ENCODE measurements at places on chromosomes 12 and 14. TPM values are rescaled to one million over a fixed set of nuclear protein-coding genes. Genes with fewer than 3 reads are reported as not detected.
A peak's percentile ranks its signal among the peaks of the same experiment; 100 is the strongest.

DNA sequence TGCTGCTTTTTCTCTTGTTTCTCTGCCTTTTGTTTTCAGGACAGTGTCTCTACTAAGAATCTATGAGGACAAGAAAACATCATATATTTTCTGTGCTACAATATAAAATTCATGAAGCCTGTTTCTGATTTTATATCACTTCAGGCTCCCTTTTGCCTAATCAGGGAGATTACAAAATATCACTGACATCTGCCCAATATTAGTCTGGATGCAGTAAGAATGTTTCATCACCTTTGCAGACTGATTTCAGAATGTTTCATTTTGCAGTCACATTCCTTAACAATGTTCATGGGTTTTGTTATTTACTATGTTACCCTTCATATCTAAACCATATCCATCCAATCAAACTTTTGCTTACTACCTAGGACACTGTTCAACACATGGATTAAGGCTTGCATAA lies 491 bp upstream of the CLEC6A start:
- no peak for DNase-seq

DNA sequence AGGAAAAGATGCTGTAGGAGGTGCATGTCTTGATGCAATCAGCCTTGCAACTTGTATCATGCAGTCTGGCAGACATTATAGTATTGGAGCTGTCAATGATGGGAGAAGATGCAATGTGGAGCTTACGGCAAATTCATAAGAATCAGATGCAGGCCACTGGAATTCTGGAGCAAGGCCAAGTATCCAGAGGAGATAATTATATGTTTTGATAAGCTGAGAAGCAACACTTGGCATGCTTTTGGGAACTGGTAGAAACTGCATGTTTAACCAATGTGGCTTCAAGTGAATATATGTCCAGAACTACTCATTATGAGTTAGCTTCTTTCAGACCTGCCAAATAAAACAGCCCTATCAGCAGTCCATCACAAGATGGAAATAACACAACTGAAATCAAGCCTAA lies 249.1 kb upstream of the PPFIA2 start:
- DNase-seq = no peak

Gene ADCY4
- polyA plus RNA-seq = 19.1 TPM

Gene RNASE7
- 0.55 TPM for polyA plus RNA-seq

Gene CLEC4C
- 0.15 TPM for polyA plus RNA-seq

- DNase-seq = no peak
Measured at GRCh38 chr14:23512156-23512555, 39.4 kb downstream of the ZFHX2 start.

GRCh38 chr14:92352158-92352985 lies 29.4 kb downstream of the SLC24A4 start:
- no peak for DNase-seq

Gene RESF1
- polyA plus RNA-seq = 56.0 TPM

Gene LRRC43
- 1.0 TPM for polyA plus RNA-seq

GRCh38 chr12:9647825-9648700 lies 21.4 kb upstream of the CLEC2D start:
- DNase-seq = peak; percentile 68

Gene IQSEC3
- 6.6 TPM for polyA plus RNA-seq

GRCh38 chr14:76894308-76894707 lies 68.1 kb downstream of the LRRC74A start:
- no peak for DNase-seq

Gene HCAR2
- polyA plus RNA-seq = 0.98 TPM

Gene CAPRIN2
- 36.4 TPM for polyA plus RNA-seq

Gene FSCB
- not detected for polyA plus RNA-seq

Gene PDE3A
- polyA plus RNA-seq = 26.8 TPM

Gene PLA2G1B
- not detected for polyA plus RNA-seq

DNA sequence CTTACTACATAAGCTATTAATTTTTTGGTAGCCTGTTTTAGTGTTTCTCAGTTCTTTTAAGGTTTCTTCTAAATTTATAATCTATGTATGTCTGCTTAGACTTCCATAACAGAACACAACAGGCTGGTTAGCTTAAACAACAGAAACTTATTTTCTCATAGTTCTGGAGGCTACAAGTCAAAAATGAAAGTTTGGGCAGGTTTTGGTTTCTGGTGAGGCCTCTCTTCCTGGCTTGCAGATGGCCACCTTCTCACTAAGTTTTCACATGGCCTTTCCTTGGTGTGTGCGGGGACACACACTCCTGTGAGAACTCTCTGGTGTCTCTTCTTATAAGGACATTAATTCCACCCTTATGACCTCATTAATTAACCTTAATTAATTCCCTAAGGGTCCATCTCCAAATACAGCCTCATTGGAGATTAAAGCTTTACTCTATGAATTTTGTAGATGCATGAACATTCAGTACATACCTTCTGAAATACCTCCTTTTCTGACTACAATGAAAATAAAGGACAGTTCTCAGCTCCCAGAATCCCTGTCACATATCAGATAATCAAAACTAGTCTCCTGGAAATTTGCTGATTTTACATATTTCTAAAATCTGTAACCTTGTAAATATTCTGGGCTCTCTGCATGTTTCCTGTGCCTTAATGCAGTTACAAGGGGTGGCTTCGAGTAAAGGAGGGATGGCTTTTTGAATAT lies 23.2 kb upstream of the BMAL2 start:
- DNase-seq = no peak

Gene LBHD2
- not detected for polyA plus RNA-seq

Gene KLRF1
- polyA plus RNA-seq = 1.1 TPM

GRCh38 chr14:54188064-54188666 lies 208.6 kb upstream of the CDKN3 start:
- DNase-seq = no peak

- no peak for DNase-seq
Measured at GRCh38 chr14:20853042-20853441, 38.1 kb upstream of the RNASE3 start.

DNA sequence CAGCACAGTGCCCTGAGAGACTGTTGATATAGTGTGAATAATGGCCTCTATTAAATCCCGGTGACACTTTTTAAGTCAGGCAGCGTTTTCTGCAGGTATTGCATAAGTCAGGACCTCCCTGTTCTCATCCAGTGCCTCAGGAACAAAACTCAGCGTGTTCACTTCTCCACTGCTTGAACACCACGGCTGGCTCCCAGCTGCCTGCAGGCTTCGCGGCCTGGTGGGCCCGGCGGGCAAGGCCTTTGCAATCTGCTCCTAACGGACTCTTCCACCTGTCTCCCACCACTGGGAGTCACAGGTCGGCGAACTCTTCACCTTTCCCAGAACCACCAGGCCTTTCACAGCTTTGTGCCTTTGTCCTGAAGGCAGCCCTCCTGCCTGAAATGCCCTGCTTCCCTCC lies 18.7 kb downstream of the RFX4 start:
- DNase-seq = no peak

- no peak for DNase-seq
Measured at GRCh38 chr12:53575502-53576249, 50.5 kb downstream of the ATF7 start.

- no peak for DNase-seq
Measured at GRCh38 chr14:104555430-104556255, 23.9 kb upstream of the C14orf180 start.

GRCh38 chr14:81337073-81337472 lies 63.1 kb downstream of the STON2 start:
- DNase-seq = no peak

GRCh38 chr14:104579507-104579906 lies at the start of gene C14orf180:
Gene C14orf180 (plus strand): TSS chr14:104579764. CDS start chr14:104586431, 6,667 bp downstream.
- DNase-seq = no peak

GRCh38 chr14:90609376-90609775 lies 206.9 kb downstream of the TTC7B start:
- no peak for DNase-seq

DNA sequence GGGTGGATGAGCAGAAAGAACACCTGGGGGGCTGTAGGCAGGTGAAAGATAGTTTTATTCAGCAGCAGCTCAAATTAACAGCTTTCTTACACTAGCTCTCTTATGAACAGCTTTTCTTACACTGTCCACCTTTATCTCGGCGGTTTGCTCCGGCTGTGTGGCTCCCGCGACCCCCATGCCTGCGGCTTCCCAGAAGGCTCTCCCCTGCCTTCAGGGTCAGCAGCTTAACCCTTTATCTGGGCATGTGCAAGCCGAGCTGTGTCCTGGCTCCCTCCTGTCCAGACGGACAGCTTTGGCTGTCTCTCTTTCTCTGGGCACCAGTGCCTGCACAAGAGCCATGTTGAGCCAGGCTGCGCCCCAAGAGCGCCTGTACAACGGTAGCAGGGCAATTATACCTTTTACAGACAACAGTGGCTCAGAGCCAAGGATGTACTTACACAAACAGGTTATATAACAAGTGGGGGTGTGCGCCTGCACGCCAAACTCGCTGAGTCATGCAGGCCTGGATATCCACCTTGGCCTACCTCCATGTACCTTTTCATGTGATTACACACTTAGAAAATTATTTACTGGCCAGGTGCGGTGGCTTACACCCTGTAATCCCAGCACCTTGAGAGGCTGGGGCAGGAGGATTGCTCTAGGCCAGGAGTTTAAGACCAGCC lies 28.5 kb upstream of the KLHL42 start:
- DNase-seq = no peak

Gene INHBC
- 0.11 TPM for polyA plus RNA-seq

DNA sequence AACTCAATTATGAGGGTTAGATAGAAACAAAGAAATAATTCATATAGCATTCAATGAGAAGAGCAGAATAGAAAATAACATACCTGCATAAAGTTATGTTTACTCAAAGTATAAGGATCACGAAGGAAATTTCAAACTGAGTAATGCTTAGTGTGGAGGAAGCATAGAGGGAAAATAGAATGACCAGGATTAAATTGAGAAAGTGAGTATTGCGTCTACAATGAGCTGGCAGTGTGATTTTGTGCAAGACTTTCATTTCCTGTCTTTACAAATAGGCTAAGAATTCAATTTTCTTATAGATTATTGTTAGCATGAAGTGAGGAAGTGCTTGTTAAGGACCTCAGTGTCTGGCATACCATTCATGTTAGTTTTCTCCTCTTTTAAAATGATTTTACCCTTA lies 12.0 kb downstream of the ADGRD1 start:
- no peak for DNase-seq

Gene CPNE6
- polyA plus RNA-seq = not detected

Gene MMP17
- polyA plus RNA-seq = 3.9 TPM

Gene LRP1-AS
- polyA plus RNA-seq = 0.53 TPM

DNA sequence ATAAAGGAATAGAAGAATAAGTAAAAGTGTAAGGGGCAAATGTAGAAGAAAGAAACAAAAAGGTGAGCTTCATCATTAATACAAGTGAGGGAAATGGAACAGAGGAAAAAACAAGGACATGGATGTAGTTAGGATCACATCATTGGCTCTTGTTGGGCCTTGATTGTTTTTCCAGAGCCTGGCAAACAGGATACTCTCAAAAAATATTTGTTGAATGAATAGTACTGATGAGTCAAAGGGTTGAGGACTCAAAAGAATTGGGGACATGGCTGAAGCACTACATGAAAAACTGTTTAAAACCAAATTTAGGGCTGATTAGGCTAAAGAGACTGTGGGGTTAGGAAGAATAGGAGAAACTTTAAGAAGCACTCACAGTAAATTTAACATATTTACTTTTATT lies 11.4 kb upstream of the SRP54 start:
- DNase-seq = no peak

Gene SLC6A15
- polyA plus RNA-seq = 1.6 TPM

Gene BCL2L2
- polyA plus RNA-seq = 44.0 TPM

DNA sequence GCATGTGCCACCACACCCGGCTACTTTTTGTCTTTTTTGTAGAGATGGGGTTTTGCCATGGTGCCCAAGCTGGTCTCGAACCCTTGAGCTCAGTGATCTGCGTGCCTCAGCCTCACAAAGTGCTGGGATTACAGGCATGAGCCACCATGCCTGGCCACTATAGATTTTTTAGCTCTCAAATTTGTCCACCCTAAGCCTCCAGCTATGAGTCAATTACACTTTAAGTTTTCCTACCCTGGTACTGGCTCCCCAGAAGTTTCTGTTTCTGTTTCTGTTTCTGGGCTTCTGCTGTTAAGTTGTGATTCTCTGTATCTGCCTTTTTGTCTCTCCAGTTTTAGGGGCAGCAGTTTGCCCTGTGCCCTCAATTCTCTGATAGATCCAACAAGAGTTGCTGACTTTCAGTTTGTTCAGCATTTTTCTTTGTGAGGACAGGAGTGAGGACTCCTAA lies 4.4 kb upstream of the TINF2 start:
- no peak for DNase-seq

DNA sequence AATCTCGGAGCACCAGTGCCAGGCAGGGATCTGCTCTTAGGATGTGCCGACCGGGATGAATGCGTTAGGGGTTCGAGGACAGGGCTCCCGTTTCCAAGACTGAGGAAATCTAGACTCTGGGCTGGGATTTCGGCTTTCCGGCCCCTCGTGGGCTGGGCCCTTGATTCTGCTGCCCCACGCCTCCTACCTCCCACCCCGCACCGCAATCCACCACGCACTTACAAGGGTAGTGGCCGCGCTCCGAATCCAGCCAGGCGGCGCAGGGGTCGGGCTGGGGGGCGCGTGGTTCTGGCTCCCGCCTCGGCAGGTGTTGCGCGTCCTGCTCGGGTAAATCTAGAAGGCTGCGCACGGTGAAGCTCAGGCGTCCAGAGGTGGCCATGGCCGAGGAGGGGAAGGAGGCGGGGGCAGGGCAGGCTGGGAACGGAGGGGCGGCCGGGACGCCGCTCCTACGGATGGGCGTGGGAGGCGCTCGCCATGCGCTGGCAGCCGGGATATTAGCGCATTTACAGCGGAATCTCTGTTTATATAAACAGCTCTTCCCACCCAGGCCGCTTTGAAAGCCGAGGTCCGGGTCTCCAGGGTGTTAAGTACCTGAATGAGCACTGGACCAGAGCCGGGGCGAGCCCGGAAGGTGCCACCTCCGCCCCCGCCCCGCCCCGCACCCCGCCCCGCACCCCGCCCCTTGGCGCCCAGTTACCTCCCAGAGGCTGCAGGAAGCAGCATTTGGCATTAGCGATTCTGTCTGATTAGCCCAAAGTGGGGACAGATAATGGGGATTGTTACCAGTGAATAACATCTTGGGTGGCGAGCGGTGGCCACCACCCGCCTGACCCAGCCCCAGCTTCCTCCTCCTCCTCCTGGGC lies at the start of gene NKX2-8:
TSS of gene NKX2-8 (minus strand) at position 604 of the 863 bp plus-strand sequence. CDS start at position 379, 225 bp downstream.
- DNase-seq = no peak

Gene MGP
- polyA plus RNA-seq = 422 TPM

Gene CCDC197
- polyA plus RNA-seq = not detected

Gene WDHD1
- polyA plus RNA-seq = 18.1 TPM

Gene SFSWAP
- 40.3 TPM for polyA plus RNA-seq

Gene OTOGL
- 0.89 TPM for polyA plus RNA-seq

Measured in left renal pelvis (tissue), 4 donors.